Activated CD4-positive, alpha-beta T cell treated with anti-CD3 and anti-CD28 coated beads, Interleukin-2, amount 50 U/mL, for 1 hour (primary cell): ENCODE measurements at places on chromosomes 2 and 18.

GRCh38 chr2:113234721-113235346 lies 43.9 kb downstream of the PAX8 start:
- DNase-seq: no peak

- no peak for DNase-seq
Observed at GRCh38 chr2:204706939-204707338, 161.7 kb downstream of the PARD3B start.

GRCh38 chr2:215316336-215316735 lies 4.5 kb downstream of the ATIC start:
- no peak for DNase-seq

- DNase-seq: no peak
Observed at GRCh38 chr18:9726175-9726574, 18.1 kb downstream of the RAB31 start.

GRCh38 chr2:86319700-86320580 lies 17.5 kb downstream of the REEP1 start:
- DNase-seq: no peak

DNA sequence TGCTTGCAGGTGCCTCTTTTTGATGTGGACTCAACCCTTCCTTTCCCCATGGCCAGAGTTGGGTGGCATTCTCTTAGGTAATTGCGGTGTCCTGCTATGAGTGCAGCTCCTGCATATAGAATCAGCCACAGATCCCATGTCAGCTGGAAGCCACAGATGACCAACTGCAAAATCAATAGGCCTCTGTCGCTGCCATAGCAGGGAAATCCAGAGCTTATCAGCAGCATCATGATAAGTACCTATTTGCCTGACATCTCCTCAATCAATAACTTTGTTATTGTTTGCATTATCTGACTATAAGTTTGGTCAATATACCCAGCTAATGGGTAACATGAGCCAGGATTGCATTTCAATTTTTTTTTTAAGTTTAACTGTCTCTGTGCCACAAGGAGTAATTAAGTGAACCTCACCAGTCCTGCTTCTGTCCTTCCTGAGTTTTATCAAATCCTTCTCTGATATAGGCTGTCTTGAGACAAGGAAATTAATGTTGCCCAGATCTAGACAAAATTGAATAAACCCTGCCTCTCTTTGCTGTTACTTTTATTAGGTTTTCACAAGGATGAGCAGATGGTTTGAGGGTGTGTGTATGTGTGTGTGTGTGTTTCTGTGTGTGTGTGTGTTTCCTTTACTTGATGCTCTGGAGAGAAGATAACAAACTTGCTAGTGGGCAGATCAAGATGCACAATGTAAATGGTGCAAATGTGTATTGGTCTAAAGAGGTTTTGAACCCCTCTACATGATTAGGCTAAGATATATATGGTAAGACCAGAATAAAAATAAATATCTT lies 59.6 kb upstream of the CREB1 start:
- no peak for DNase-seq

DNA sequence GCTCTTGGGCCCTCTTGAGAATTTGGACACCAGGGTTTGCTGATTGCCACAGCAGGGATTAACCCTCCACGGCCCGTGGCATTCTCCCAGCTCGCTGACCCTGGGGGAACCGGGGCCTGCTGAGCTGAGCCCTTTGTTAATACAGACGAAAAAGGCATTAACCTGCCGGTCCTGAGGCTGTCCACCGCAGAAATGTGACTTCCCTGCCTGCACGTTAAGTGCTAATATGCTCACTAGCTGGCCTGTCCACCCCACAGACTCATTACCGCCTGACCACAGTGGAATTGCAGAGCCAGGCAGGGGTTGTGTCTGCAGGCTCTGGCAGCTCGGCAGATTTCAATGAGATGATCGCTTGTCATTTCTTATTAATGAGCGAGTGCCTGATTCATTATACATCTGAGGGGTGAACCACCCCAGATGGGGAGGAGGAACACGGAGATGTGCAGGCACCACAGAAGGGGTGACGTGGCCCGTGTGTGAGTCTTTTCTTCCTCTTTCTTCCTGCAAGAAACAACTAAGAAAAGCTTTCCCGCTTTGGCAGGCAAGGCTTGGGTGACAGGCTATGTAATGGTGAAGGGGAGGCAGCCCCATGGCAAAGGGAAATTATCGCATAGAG lies 126.0 kb downstream of the GLI2 start:
- no peak for DNase-seq

DNA sequence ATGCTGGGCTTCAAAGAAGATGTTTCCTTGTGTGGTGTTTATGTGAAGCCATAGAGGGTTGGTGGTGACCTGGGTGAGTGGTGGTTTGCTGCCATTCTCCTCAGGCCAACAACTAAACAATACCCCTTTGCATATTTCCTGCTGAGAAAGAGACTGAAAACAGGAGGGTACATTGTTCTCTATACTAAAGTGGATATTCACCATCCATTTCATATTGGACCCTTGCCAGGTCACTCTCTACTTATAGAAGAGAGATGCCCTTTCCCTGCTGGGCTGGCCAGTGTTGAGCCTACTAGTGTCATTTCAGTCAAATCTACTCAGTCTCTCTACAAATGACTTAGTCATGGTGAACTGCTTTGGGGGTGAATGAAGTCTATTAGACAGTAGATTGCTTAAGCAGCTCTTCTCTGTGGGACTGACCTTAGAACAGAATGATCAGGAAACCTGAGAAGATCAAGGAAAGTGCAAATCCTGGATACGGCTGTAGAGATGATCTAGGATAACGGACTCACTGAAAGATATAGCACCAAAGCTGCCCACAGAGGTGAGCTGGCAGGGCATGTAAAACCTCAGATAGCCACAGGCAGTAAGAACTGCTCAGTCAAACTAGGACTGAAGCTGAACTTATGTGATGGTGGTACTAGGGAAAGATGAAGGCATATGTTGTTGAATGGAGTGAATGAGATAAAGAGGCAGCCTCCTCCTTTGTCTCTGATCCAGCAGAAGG lies 154.9 kb downstream of the MYO3B start:
- DNase-seq: no peak
